ENCODE measurements at places on chromosomes 2 and 18.

GRCh38 chr18:22816266-22817176, 116.6 kb upstream of the RBBP8 start:
- DNase-seq = no peak

DNA sequence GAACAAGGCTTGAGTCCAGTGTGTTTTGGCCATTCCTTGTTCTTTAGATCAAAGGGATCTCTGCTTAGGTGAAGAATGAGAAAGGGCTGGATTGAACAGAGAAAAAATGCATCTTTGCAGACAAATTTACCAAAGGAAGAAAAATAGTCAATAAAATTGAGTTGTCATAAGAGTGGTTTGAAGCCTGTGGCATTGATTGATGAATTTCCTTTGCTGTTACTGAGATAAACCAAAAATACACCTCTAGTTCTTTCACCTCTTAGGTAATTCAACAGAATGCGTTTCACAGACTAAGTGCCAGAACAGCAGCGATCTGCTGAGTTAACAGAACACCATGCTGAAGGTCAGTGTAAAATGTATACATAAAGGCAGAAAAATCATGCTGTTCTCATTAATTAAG, 96.8 kb downstream of the SPHKAP start:
- no peak for DNase-seq

DNA sequence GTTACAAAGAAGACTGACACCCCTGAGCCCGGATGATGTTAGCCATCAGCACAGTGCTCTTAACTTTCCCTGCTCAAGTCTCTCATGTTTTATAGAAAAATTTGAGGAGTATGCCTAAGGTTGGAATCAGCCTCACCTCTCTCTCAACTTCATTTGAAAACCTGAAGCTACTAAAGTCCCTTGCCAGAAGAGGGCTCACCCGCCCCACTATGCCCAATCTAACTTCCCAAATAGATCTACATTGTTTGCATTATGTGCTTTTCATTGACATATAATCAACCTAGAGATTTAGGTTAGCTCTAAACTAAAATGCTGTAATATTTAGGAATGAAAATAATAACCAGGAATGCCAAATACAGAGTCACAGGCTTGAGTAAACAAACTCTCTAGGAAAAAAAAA, 305.4 kb downstream of the NCKAP5 start:
- DNase-seq = no peak

- no peak for DNase-seq
Measured at GRCh38 chr2:106058469-106059137, 135.5 kb downstream of the UXS1 start.

DNA sequence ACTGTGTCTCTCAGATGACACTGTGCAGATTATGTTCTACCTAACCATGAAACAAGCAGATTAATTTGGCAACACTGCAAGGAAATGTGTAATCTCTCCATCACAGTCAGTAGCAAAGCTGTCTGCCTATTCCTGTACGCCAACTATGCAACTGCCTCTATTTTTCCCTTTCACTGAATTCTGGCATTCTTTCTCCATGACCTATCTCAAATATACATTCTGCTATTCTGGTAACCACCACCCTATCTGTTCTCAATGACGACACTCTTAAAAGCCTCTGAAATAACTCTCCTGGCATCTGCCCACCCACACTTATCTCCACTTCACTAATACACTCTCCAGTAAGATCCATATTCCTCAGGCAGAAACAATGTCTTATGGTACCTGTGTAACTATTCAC, 78.7 kb downstream of the ABCA12 start:
- no peak for DNase-seq

- DNase-seq = no peak
Measured at GRCh38 chr18:45063246-45064038, 382.8 kb downstream of the SETBP1 start.

DNA sequence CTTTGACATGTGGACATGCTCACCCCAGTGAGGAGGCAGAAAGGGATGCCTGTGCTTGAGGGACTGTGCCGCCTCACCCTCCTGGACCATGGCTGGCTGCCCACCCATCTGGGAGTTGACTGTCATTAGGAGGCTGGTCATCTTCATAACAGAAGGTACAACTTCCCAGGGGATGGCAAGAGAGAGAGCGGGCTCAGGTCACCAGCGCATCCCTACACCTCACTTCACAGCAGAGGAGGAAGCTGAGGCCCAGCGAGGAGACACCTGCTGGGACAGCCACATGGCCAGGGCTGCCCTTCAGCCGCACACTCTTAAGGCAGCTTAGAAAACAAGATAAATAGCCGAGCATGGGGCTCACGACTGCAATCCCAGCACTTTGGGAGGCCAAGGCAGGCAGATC, 59.4 kb downstream of the ADCY3 start:
- no peak for DNase-seq

GRCh38 chr18:33580546-33580945, 2.5 kb downstream of the ASXL3 start:
- no peak for DNase-seq

DNA sequence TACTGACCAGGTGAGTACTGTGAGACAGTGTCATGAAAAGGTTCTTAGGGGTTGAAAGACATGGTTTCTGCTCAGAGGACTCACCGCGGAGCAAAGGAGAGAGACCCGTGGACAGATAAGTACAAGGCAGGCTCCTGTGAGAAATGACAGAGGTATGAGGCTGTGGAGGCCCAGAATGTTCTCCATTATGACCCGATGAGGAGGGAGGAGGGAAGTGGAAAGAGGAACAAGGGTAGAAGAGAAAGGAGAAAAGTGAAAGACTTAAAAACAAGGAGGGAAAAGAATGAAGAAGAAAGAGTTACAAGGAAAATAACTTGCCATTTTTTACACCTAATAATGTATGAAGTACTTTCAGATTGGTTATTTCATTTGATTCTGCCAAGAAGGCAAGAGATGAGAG, 29.8 kb downstream of the MAPRE3 start:
- DNase-seq = no peak

- DNase-seq = no peak
Measured at GRCh38 chr18:52657043-52657805, 317.2 kb downstream of the DCC start.

DNA sequence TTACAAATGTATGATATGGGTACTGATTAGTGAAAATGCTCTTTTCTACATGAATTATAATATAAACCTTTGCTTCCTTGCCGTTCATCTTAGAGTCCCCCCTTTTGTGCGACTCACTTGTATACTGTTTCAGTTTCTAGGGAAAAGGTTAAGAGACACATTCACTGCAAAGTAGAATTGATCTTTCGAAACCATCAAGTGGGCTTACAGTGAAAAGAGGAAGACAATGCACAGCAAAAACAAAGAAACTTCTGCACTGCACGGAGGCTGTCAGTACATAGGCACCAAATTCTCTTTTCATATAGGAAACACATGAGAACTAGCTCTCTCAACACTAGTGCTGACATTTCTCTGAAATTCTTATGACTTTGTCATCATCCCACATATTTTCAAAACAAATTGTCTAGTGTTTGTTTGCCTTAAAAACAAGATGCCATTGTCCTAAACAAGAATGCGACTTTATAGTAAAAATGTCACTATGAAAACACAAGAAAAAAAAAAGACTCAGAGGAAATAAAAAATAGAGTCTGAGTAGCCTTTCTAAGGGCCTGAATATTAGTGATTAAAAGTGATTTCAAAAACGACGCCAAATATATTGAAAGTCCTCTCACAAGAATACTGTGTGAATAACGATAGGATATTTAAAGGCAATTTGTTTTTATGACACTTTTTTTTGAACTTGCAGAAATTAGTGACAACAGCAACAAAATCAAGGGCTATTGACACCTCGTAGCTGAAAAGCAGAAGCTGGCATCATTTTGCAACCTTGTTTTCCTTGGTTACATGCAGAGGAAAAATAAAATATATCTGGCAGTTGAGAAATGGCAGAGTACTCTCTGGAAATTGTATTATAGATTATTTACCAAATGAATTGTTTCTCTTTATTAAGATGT, 827.0 kb downstream of the BCL11A start:
- no peak for DNase-seq
